ENCODE measurements at places on chromosomes 4 and X.

DNA sequence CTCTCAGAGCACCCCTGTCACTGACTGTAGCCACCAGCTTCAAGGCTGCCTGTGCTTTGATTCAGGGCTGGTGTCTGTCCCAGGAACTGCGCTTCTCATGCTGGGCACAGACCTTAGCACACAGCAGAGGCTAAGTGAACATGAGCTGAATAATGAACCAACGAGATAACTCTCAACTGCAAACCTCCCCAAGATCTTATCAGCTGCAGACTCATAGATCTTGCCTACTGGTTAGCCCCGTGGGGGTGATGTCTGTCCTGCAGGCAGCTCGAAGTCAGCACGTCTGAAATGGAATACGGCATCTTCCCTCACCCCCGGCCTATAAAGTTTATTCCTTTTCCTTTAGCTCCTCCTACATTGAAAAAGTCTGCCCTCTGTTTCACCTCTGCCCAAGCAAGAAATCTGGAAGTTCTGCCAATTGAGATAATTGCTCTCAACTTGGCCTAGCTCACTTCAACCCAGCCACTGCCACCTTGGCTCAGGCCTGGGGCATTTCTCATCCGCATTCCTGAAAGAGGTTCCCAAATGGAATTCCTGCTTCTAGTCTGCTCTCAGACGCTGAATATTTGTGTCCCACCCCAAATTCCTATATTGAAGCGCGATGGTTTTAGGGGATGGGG is 73.7 kb downstream of the GATB start:
- DNase-seq, result no peak

DNA sequence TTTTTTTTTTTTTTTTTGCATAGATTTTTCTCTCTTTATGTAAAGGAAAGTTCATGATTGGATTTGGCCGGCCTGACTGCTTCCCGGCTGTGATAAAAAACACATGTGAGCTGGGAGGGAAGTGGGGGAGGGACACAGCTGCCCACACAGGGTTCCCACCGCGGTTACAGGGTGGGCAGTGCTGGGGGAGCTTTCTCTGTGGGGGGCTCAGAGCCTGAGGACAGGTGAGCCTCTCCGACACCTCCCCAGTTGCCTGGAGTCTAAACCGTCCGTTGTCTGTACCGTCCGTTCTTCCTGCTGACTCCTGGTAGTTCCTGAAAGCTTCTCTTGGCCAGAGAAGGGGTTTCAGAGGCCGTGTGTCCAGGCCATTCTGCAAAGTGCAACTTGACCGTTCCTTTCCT is 21.8 kb downstream of the SHOX start:
- no peak for DNase-seq

- no peak for DNase-seq
Measured at GRCh38 chrX:7647831-7648230, 195.1 kb upstream of the VCX start.

- DNase-seq, result no peak
Measured at GRCh38 chr4:147739239-147739823, 7.4 kb downstream of the ARHGAP10 start.

GRCh38 chrX:29315931-29316330 is 728.7 kb downstream of the IL1RAPL1 start:
- DNase-seq, result no peak

GRCh38 chrX:154368630-154369448 is 5.6 kb downstream of the FLNA start:
- DNase-seq, result no peak

DNA sequence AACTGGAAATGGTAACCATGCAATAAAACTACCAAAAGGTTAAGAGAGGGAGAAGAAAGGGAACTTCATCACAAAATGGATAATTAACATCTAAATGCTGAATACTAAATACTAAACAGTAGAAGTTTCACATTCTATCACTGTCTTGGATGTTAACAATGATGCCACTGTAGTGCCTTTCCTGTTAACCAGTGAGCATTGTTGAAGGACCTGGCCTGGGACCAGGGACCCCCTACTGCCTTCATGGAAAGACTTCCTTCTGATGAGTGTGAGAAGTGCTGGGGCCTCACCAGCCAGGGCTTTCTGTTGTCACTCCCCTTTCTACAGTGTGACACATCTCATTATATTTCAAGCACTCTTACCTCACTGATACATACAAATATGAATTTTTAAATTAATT is 739.3 kb upstream of the FTHL17 start:
- no peak for DNase-seq

DNA sequence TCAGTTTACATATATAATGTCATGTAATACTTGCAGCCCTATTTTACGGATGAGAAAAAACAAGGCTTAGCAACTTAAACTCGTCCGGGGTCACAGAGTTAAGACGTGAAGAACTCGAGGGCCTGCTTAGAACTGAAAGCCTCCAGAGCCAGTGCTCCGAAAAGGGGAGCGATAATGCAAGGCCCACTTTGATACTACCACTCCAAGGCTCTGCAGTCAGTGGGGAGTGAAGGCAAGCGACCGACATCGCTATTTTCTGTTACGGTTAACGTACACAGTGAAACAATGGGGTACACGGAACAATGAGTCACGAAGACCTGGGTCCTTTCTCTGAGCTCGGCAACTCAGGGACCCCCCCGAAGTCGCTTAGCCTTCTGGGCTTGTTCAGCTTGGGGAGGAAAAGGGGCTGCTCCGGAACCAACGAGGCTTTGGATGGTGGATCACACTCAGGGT is 965 bp downstream of the PPA2 start:
- DNase-seq, result no peak

- no peak for DNase-seq
Measured at GRCh38 chr4:6541789-6542188, 33.2 kb upstream of the MAN2B2 start.

DNA sequence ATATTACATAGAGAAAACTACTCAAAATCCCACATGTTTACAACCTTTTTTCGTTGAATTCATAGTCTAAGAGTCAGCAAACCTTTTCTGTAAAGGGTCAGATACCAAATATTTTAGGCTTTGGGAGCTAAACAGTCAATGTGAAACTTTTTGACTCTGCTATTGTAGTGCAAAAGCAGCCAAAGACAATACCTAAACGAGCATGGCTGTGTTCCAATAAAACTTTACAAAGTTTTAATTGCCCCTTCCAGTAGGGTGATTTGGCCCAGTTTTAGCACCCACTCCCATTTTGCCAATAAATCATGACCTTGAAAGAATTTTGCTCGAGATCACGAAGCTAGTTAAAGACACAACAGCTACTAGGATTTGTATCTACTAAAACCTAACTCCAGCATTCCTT is 147.2 kb downstream of the ANKRD50 start:
- no peak for DNase-seq

- no peak for DNase-seq
Measured at GRCh38 chr4:7781366-7781765, 158.3 kb downstream of the AFAP1 start.

DNA sequence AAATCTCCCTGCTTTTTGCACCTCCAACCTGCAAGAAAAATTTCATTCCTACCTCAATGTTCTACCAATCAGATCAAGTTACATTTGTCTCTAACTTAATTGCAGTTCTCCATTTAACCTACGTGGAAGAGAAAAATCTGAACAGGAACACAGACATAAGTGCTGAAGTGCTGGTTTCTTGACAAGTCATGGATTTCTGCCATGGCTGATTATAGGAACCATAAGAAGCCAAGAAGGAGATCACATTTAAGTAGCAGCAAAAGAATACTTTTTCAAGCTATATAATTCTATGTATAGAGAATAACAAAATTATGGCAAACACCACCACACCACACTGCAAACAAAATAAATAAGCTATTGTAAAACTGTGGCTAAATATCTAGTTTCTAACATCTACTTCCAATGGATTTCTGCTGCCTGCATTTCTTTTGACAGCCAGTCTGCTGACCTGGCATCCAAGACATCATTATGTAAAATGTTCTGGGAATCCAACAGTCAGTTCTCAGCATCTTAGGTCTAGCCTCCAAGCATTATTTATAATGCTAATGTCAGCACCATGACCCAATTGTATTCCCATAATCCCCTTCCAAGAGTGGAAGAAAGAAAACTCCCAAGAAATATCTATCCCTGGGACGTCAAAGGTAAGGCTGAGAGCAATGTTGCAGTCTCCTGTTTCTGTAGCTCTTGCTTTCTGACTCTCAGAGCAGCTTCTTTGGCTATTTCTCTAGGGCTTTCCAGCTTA is 50.8 kb upstream of the GAB1 start:
- no peak for DNase-seq

GRCh38 chr4:89301902-89302301 is 5.7 kb downstream of the GPRIN3 start:
- DNase-seq, result no peak

DNA sequence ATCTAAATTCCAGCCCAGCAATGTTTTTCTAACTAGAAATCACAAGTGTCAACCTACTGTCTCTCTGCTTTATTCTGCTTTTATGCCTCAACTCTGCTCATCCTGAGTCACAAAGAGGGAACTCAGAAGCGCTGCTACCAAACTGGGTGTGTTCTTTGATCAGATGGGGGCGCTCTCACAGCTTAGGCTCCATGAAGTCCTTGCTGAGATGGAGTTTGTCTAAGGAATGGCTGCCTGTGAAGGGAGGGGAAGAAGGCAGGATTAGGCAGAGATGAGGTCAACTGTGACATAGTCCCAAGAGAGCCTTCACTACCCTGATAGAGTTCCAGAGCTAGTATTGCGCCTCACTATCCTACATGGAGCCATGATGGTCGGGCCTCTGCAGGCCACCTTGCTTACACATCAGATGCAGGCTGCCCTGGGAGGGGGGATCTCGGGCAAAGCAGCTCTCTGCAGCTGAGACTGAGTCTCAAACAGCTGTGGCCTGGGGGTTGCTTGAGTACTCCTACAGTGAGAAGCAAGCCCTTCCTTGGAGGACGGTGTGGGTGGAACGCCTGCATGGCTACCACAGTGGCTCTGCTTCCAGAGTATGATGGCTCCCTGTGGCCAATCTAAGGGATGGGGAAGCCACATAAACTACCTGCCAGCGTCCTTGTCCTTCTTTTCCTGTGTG is 219.9 kb downstream of the CCNG2 start:
- DNase-seq, result no peak

GRCh38 chrX:7926914-7927258 is 327 bp downstream of the PNPLA4 start:
- no peak for DNase-seq

DNA sequence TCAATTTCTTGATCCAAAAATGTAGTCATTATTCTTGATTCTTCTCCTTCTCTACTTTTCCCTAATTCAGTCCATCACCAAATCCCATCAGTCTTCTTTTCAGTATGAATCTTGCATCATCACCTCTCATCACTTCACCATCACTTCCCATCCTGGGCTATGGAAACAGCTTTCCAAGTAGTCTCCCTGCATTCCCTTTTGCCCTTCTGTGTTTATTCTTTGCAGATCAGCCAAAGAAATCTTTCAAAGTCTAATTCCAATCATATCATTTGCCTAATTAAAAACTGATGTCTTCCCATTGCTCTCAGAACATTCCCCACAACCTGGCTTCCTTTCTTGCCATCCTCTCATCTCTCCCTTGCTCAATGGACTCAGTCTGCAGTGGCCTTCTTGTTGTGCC is 201.7 kb upstream of the ADAMTS3 start:
- DNase-seq, result no peak

DNA sequence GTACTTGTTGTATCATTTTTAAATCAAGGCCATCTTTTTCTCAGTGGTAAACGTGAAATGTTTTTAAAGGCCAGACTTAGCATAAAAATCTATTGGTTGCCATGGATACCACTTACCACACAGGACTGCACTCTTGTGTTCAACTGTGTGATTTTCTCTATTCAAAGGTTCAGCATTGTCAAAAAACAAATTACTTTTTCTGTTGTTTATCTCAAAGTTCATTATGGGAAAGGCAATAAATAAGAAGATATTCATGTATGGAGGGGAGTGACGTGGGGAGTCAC is 231.0 kb upstream of the GATB start:
- no peak for DNase-seq

DNA sequence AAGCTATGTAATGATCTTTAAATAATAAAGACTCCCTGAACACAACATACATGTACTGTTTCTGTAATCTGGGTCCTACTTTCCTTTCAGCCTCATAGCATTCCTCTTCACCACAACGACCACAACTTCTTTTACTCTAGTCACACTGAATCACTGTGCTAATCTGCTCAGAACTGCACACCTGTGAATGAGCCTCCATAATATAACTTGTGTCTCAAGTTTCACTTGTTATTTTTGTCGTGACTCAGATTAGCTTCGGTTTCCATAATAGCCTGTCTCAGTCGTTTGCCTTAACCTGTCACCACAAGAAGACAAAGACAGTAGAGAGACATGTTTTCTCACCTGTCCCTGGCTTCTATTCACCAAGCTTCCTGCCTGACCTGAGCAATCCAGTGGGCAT is 61.8 kb downstream of the MAGED1 start:
- DNase-seq, result no peak
